ENCODE measurements at places on chromosomes 13 and 19.

- no peak for DNase-seq
Measured at GRCh38 chr19:42052241-42052863, 17.7 kb downstream of the GRIK5 start.

- no peak for DNase-seq
Measured at GRCh38 chr13:50668049-50668448, 175.4 kb downstream of the DLEU7 start.

DNA sequence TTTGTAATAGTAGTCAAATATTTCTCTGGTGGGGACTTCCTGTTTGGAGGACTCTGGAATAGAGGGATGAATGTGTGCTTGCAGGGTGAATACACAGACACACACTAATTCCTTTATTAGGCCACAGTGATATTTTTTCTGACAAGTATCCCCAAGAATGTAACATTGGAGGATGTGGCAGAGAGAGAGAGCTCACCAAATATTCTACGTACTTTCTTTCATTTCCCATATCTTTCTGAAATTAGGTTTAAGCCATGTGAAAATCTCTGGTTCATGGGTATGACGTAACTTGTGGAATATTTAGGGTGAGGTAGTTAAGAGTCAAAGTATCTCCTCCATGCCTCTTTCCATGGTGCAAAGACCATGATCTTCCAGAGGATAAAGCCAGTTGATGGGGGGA, 463.4 kb downstream of the DIAPH3 start:
- no peak for DNase-seq

- no peak for DNase-seq
Measured at GRCh38 chr13:64289702-64290101, 2874.1 kb upstream of the PCDH20 start.

GRCh38 chr13:111518161-111518792, 197.8 kb downstream of the TEX29 start:
- DNase-seq, result no peak

DNA sequence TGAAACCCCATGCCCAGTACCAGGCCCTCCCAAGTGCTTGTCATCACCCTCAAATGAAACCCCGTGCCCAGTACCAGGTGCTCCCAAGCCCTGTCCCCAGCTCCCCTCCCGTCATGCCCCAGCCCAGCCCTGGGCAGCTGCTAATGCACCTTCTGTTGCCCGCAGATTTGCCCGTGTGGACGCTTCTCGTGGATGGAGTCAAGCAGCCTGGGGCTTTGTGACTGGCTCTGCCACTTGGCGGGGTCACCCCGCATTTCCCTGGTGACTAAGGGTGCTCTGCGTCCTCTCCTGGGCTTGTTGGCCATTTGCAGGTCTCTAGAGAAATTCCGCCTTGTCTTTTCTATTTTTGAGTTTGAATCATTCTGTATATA, 82.7 kb downstream of the ATP11A start:
- DNase-seq, result no peak
